ENCODE measurements at places on chromosomes 12 and 14.

- no peak for DNase-seq
These were observed 11.8 kb downstream of the GTF2H3 start for GRCh38 chr12:123645380-123645779.

GRCh38 chr12:13387101-13387500 lies 190.6 kb downstream of the EMP1 start:
- no peak for DNase-seq

GRCh38 chr12:32680787-32681186 lies 1.7 kb downstream of the DNM1L start:
- no peak for DNase-seq

DNA sequence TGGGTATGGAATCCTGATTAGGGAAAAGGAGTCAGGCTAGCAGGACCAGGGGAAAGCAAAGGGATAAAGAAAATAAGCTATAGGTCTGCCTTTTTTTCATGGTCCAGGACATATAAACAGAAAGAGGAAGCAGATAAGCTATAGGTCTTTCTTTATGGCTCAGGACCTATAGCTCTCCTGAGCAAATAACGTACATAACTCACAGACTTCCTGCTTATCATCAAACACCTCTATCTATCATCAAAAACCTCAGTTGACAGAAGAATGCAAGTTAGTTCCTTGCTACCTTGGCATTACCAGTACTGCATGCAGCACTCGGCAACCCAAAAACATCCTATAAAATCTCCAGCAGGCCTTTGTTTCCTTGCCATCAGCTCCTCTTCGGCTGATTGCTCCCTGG lies 238.7 kb upstream of the OR4E1 start:
- no peak for DNase-seq

DNA sequence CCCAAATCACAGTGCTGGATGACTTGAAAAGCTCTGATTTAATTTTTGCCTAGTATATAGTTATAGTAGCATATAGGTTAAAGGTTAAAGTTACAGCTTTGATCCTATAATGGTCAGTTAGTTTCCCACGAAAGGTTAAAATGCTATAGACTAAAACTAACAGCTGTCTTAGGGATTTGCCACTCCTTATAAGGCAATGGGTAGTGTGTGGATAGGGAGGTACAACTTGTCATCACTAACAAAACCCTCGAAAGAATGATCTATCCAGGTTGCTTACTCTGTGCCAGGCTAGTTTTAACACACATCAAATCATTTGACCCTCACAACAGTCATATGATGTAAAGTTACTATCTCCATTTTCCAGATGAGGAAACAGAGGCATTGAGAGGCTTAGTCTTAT lies 11.7 kb downstream of the RCOR1 start:
- DNase-seq = no peak

- no peak for DNase-seq
These were observed 120.0 kb downstream of the PRICKLE1 start for GRCh38 chr12:42469355-42470175.

GRCh38 chr12:16359512-16360491 lies 12.4 kb downstream of the MGST1 start:
- DNase-seq = no peak

DNA sequence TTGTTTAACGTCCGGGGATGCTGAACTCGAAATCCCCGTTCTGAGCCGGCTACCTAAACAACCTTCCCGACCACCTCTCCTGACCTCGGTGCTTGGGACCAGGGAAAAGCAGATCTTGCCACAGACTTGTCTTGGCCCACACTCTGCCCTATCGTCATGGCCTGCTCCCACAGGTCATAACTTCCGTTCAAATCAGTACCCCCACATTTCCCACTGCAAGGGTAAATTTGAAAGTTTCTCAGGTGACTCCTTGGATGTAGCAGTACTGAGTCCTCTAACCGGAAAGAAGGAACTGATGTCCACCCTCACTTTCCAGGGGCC lies 612 bp upstream of the RBM23 start:
- DNase-seq = no peak

- no peak for DNase-seq
These were observed 397.4 kb upstream of the OR4E1 start for GRCh38 chr14:22071006-22071405.

DNA sequence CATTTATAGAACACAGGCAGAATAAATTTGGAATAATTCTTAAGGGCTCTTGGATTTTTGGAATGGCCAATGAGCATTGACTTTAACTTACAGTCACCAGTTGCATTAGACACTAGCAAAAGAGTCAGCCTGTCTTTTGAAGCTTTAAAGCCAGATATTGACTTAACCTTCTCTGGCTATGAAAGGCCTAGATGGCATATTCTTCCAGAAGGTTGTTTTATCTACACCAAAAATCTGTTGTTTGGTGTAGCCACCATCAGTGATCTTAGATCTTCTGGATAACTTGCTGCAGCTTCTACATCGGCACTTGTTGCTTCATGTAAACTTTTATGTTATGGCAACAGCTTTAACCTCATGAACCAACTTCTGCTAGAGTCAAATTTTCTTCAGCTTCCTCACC lies 10.4 kb downstream of the PCNX1 start:
- DNase-seq = no peak

- no peak for DNase-seq
These were observed 216.8 kb upstream of the GARIN2 start for GRCh38 chr14:66972469-66972868.

DNA sequence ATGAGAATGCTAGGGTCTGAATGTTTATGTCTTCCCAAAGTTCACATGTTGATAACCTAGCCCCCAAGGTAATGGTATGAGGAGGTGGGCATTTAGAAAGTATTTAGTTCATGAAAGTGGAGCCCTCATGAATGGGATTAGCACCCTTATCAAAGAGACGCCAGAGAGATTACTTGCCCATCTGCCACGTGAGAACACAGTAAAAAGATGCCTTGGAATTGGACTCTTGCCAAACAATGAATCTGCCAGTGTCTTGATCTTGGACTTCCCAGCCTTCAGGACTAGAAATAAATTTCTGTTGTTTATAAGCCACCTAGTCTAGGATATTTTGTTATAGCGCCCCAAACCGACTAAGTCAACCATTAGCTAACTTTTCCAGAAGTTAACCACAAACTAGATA lies 92.0 kb upstream of the SLC38A4 start:
- no peak for DNase-seq

All from HS-5 (cell line).